ENCODE measurements at places on chromosomes 2 and 18.

DNA sequence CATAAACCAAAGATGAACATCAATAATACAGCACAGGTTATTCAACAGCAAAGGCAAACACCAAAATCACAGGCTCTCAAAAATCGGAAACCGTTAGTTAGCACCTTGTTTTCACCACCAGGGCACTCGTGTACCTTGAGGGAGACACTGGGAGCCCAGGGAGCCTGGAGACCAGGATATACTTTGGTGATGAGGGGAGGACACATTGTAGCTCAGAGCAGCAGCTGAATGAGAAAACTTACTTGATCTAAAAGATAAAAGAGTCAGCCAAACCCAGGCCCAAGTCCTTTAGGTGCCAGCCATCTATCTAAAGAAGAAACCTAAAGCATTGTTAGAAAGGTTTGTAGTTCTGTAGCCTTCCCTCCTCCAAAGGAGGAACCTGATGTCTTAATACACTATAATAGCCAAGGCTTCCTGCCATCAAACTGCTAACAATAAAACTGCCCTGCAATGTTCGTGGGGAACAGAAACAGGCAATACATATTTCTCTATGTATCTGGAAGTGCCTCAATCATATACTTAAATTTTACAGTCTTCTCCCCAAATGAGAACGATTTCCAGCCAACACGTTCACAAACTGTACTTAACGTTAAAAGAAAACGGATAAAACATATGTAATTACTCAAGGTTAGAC, 19.3 kb downstream of the BCL11A start:
- no peak for DNase-seq

DNA sequence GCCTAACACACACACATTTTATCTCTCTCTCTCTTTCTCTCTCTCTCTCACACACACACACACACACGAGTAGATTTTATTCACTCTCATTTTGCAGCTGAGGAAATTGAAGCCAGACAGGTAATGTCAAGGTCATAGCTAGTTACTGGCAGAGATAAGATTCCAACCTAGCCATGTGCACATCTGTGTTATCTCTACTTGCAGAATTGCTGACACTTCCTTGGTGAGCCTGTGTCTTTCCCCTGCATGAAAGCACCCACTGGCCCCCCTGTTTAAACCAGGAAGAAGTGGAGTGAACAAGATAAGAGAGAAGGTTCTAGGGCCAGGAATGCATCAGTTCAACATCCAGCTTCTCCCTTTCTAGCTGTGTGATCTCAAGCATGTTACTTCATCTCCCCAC, 423.7 kb downstream of the TXNL1 start:
- DNase-seq, result no peak

DNA sequence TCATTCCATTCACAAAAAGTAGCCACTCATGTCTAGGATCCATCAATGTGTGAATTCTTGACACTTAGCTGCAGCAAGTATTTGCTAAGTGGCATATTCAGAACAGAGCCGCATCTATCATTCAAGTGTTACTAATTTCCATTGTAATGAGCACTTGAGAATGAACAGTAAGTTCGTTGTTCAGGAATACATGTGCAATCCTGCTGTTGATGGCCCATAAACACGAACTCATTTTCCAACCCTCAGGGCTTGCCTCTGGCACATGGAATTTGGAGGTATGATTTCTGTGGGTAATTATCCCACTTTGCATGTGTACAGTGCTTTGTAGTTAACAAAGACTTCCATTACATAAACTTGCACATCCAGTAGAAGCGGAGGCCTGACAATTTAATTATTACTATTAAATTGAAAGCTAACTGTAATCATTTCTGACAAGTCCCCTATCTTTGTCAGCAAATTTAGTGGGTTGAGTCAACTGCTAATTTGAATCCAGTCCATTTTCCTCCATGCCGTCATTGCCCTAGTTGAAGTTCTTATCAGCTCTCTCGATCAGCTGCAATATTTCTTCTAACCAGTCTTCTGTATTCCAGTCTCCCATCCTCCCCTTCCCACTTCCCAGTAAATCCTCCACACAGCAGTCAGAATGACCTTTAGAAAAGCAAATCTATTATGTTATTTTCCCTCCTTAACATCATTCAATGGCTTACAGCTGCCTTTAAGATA, 116.0 kb upstream of the AQP4 start:
- no peak for DNase-seq

DNA sequence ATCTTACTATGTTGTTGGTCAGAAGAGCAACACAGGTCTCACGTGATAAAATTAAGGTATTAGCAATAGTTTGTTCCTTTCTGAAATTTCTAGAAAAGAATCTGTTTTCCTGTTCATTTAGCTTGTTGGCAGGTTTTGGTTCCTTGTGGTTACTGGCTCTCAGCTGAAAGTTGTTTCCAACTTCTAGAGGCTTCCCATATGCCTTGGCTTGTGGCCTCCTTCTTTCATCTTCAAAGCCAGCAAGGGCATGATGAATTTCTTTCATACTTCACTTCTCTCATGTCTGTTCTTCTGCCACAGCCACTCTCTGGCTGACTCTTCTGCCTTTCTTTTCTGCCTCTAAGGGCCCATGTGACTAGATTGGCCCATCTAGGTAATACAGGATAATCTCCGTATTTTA, 193.7 kb downstream of the TRIB2 start:
- no peak for DNase-seq

DNA sequence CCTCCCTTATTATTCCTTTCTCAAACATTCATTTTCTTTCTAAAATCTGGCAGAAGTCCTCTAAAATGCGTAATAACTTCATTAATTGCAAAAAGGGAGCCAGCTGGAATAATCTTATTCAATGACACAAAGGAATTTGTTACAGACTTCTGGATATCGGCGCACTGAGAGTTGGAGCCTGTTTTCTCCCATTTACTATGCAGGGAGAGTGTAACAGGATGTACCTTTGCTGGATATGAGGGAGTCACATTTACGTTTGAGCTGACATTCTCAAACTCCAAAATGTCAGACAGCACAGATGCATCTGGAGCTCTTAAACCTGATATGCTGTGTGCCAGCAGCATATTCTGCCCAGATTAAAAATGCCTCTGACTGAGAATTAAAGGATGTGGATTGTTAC, 275.3 kb downstream of the TMX3 start:
- no peak for DNase-seq
